ENCODE measurements at places on chromosomes 1 and 21.

GRCh38 chr1:179094818-179095217 lies 12.9 kb downstream of the TOR3A start:
- DNase-seq: no peak

- DNase-seq: no peak
Measured at GRCh38 chr1:3206696-3207095, 137.7 kb downstream of the PRDM16 start.

DNA sequence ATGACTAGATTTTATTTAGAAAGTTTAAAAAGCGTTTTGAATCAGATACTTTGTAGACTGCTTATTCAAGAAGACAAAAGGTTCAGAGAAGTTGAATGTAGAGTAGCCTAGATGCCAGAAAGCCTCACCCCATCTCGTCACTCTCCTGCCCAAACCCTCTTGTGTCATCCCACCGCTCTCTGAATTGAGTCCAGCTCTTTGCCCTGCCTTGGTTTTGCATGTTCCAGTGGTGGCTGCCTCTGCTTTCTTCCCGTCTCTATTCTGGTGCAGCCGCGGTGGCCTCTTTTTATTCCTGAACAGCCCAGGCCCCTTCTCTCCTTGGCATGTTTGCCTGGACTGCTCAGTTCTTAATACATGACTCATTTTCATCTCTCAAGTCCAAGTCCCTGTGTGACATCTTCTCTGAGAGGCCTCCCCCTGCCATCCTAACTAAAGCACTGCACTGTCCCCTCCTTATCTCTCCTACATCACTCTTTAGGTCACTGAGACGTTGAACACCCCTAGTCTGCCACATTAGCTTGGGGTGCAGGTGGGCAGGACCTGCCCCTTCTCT lies 22.9 kb downstream of the PRDM2 start:
- no peak for DNase-seq

GRCh38 chr1:7232441-7233236 lies 447.4 kb downstream of the CAMTA1 start:
- no peak for DNase-seq

DNA sequence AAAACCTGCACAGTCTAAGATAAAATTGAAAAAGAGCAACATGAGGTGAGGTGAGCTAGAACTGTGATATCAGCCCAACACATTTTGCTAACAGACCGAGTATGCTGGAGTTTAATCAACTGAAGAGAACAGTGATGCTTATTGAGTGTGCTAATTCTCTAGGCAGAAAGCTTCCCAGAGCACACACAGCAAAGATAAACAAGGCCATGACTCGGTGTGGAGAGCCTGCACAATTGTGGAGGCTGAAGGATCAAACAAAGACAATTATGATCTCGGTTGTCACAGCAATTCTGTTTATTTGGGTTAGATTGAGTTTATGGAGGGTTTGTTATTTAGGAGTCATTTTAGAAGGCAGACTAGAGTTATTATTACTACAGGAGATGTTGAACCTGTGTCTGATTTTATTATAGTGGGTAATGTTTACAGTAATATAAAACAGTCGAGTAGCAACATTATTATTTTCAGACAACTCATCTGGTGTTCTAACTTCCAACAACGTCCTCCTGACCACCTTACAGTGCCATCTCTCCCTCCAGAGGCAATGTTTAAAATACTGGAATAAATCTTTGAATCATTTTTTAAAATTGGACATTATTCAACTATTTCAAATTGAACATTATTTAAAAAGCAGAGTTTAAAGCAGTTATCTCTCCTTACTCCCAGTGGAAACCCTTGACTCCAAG lies 40.2 kb downstream of the DPT start:
- no peak for DNase-seq

Measured in stimulated activated CD4-positive, alpha-beta T cell treated with anti-CD3 and anti-CD28 coated beads, TNF-alpha, amount 100 ng/mL, for 1 hour (primary cell).